Thoracic aorta (tissue), 2 donors: ENCODE measurements at places on chromosomes 1 and 21. TPM values are rescaled to one million over a fixed set of nuclear protein-coding genes. Genes with fewer than 3 reads are reported as not detected.

The NTMT2 gene
- not detected for total RNA-seq

DNA sequence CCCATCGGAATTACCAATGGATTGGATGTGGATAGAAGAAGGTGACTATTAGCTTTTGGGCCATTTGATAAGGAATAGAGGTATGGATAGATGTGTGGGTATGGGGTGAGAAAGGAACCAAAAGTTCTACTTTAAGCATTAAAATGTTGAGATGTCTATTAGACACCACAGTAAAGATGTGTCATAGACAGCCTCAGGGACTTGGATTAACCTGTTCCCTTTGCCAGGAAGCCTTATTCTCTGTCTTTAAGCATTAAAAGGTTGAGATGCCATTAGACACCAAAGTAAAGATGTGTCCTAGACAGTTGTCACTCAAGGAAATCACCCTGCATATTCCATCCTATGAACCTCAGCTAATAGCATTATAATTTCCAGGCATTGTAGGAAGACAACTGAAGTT, 11.0 kb upstream of the DENND1B start:
- no peak overlapping the region for H3K27ac ChIP-seq
- H3K4me3 ChIP-seq: no peak overlapping the region
- DNase-seq: no peak
- H3K4me1 ChIP-seq: no peaks in the 10 kb centered on the region

The MNDA gene
- 12.7 TPM for total RNA-seq

GRCh38 chr1:245901037-245901436, 606.0 kb downstream of the SMYD3 start:
- no peaks in the 10 kb centered on the region for H3K4me1 ChIP-seq
- H3K27ac ChIP-seq: no peak overlapping the region
- H3K4me3 ChIP-seq: no peak overlapping the region
- H3K36me3 ChIP-seq: no peaks in the 10 kb centered on the region

- H3K27me3 ChIP-seq: no peaks in the 10 kb centered on the region
- no peaks in the 10 kb centered on the region for H3K36me3 ChIP-seq
- no peak overlapping the region for H3K27ac ChIP-seq
- no peak for DNase-seq
Observed at GRCh38 chr1:118739501-118739900, 248.6 kb downstream of the TBX15 start.

DNA sequence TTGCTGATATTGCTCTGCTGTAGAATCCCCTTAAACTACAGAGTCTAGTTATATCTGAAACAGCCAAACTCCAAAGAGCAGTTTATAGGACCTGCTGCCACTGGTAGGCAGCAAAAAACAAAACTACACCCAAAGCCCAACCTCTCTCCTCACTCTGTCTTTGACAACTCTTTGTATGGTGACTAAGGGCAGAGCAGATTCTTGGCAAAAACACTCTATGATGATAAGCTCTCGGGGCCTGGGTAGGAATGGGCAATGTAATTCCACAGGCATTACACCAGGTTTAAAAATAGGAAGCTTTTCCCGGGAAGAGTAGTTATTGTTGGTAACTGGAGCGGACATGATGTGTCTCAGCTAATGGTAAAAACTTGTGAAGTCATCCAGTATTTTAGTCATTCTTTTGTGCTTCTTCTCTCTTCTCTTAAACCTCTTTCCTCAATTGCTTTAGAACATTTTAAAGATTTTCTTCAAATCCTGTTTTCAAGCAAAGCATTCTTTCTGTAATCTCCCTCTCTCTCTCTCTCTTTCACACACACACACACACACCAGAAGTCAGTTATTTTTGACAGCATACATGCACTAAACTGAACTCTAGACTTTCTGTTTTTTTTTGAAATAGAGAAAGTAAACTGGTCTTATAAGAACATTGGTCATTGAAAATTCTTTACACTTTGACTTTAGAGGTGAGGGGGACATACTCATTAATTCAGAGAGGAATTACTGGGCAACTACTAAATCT, 193.5 kb downstream of the PAPPA2 start:
- peak overlapping the region; percentile 96 for H3K27ac ChIP-seq
- no peaks in the 10 kb centered on the region for H3K27me3 ChIP-seq
- H3K36me3 ChIP-seq: no peaks in the 10 kb centered on the region
- peak overlapping the region; percentile 18 for H3K4me3 ChIP-seq
- DNase-seq: peak; percentile 37

The CFAP141 gene
- total RNA-seq: not detected

DNA sequence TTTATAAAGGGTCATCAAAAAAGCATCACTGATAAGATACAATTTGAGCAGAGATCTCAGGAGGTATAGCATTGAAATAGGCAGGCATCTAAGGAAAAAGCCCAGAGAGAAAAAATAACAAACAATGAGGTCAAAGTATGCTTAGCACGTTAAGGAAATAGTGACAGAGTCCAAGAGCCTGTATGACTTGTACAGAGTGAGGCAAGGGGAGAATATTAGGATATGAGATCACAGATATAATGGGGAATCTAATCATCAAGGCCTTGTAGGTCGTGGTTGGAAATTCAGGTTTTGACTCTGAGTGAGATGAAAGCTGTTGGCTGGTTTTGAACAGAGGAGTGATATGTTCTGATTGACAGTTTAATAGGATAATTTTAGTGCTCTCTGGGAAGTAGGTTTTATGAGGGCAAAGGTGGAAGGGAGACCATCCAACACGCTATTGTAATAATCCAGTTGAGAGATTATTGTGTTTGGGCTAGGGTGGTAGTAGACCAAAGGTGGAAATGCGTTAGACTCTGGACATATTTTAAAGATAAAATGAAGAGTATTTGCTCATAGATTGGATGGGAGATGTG, 644.6 kb upstream of the TMPRSS15 start:
- no peak for DNase-seq
- H3K27ac ChIP-seq: no peak overlapping the region
- no peaks in the 10 kb centered on the region for H3K4me1 ChIP-seq
- H3K4me3 ChIP-seq: no peak overlapping the region

The AKR7A3 gene
- total RNA-seq: 2.5 TPM

GRCh38 chr1:47231301-47232186, 481 bp downstream of the TAL1 start:
- H3K36me3 ChIP-seq: no peaks in the 10 kb centered on the region
- no peak for DNase-seq
- peaks cover 24% of the 10 kb centered on the region for H3K27me3 ChIP-seq
- peaks cover 9% of the 10 kb centered on the region for H3K4me1 ChIP-seq
- H3K27ac ChIP-seq: no peak overlapping the region

- H3K4me3 ChIP-seq: no peak overlapping the region
- no peak overlapping the region for H3K27ac ChIP-seq
- H3K4me1 ChIP-seq: no peaks in the 10 kb centered on the region
- H3K36me3 ChIP-seq: no peaks in the 10 kb centered on the region
Observed at GRCh38 chr1:219945795-219946194, 17.4 kb upstream of the SLC30A10 start.

DNA sequence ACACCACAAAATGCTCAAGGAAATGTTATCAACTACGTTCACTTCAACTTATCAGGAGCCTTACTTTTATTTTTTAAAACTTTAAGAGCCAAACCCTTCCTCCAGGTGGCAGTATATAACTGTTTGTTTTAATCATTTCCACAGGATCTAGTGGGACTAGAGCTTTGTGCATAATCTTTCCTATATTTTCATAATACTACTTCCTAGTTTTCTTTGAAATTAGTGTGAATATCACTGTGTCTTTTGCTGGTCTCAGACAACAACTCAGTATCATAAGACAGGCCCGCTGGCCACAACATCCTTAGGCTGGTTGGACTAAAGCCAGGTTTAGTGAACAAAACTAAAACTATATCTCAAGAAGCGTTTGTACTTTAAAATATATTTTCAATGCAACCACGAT, 145.5 kb downstream of the TIAM1 start:
- H3K4me1 ChIP-seq: no peaks in the 10 kb centered on the region
- H3K27me3 ChIP-seq: no peaks in the 10 kb centered on the region
- H3K4me3 ChIP-seq: no peak overlapping the region

GRCh38 chr21:42478504-42478903, 17.5 kb downstream of the RSPH1 start:
- no peaks in the 10 kb centered on the region for H3K36me3 ChIP-seq
- no peak for DNase-seq
- no peak overlapping the region for H3K27ac ChIP-seq
- no peak overlapping the region for H3K4me3 ChIP-seq
- H3K4me1 ChIP-seq: no peaks in the 10 kb centered on the region
- no peaks in the 10 kb centered on the region for H3K27me3 ChIP-seq

The KANK4 gene
- not detected for total RNA-seq

GRCh38 chr1:86988835-86989234, 74.4 kb downstream of the HS2ST1 start:
- H3K36me3 ChIP-seq: no peaks in the 10 kb centered on the region
- H3K27me3 ChIP-seq: no peaks in the 10 kb centered on the region
- H3K27ac ChIP-seq: no peak overlapping the region
- H3K4me3 ChIP-seq: no peak overlapping the region
- no peaks in the 10 kb centered on the region for H3K4me1 ChIP-seq

DNA sequence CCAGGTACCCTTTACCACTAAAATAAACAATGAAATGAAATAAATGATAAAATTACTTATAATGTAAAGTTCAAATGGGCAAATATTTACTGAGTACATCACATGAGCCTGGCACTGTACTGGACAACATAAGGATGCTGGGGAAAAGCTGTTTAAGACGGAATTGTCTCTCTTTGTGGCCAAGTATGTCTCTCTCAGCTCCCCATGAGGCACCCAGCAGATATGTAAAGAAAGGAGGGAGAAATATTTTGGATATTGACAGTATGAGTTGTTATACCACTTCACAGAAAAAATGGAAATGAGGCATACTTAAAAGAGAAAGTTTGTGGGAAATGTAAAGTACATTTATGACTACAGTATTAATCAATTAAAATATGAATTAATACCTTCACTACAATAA, 1.0 kb upstream of the TNFSF4 start:
- no peak overlapping the region for H3K27ac ChIP-seq
- H3K36me3 ChIP-seq: no peaks in the 10 kb centered on the region
- H3K4me3 ChIP-seq: no peak overlapping the region
- no peaks in the 10 kb centered on the region for H3K27me3 ChIP-seq
- peaks cover 19% of the 10 kb centered on the region for H3K4me1 ChIP-seq
- no peak for DNase-seq

GRCh38 chr21:38520511-38520910, 22.2 kb upstream of the ERG start:
- no peaks in the 10 kb centered on the region for H3K36me3 ChIP-seq
- peak overlapping the region; percentile 8 for H3K27ac ChIP-seq
- H3K27me3 ChIP-seq: no peaks in the 10 kb centered on the region
- H3K4me3 ChIP-seq: no peak overlapping the region
- peaks cover 55% of the 10 kb centered on the region for H3K4me1 ChIP-seq

- no peaks in the 10 kb centered on the region for H3K36me3 ChIP-seq
- DNase-seq: no peak
- H3K27ac ChIP-seq: no peak overlapping the region
- H3K27me3 ChIP-seq: no peaks in the 10 kb centered on the region
- no peaks in the 10 kb centered on the region for H3K4me1 ChIP-seq
- no peak overlapping the region for H3K4me3 ChIP-seq
Observed at GRCh38 chr1:162248854-162249535, 127.7 kb downstream of the SPATA46 start.

- no peak overlapping the region for H3K4me3 ChIP-seq
- H3K27me3 ChIP-seq: no peaks in the 10 kb centered on the region
- peaks cover 19% of the 10 kb centered on the region for H3K36me3 ChIP-seq
Observed at GRCh38 chr1:33302325-33302724, 18.6 kb downstream of the A3GALT2 start.

DNA sequence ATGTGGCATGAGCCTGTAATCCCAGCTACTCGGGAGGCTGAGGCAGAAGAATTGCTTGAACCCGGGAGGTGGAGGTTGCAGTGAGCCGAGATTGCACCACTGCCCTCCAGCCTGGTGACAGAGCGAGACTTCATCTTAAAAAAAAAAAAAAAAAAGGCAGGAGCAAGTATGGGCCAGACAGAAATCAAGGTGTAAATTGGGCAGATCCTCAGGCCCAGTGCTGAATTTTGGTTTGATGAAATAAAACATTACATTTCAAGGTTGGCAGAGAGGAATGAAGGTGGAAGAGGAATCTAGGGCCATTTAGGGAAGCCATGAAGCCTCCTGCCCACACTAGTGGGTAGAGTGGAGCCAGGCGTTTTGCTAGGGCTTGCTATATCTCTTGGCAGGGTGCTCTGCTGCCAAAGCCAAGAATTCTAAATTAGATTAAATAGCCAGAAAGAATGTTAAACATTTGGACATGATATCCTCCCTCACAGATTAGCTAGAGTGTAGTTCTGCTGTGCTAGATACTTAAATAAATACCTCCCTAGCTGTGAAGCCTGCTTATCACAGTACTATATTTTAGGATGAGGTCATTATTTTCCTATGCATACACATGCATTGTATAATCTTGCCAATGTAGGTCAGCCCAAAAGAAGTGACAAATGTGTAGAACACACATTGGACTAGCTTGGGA, 16.6 kb upstream of the LGALS8 start:
- no peak overlapping the region for H3K4me3 ChIP-seq
- no peak overlapping the region for H3K27ac ChIP-seq
- H3K4me1 ChIP-seq: peaks cover 28% of the 10 kb centered on the region
- H3K27me3 ChIP-seq: no peaks in the 10 kb centered on the region
- no peak for DNase-seq

DNA sequence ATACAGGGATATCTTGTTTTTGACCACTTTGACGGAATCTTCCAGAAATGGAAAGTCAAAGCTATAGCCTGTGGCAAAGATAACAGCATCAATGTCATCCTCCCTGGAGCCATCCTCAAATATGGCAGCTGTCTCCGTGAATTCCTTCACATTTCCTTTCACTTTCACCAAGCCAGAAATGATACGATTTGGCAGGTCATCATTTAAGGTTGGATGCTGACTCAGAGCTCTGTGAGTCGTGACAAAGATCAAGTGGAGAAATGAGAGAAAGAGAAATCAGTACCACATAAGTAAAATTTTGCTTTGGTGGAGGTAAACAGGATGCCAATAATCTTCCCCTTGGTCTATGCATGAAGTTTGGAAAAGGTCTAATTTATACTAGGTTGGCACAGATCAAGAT, 23.9 kb downstream of the FMO5 start:
- H3K4me3 ChIP-seq: no peak overlapping the region
- no peaks in the 10 kb centered on the region for H3K4me1 ChIP-seq
- H3K27ac ChIP-seq: no peak overlapping the region
- no peaks in the 10 kb centered on the region for H3K36me3 ChIP-seq

The ABCD3 gene
- total RNA-seq: 31.7 TPM

The PTGER3 gene
- 45.2 TPM for total RNA-seq

DNA sequence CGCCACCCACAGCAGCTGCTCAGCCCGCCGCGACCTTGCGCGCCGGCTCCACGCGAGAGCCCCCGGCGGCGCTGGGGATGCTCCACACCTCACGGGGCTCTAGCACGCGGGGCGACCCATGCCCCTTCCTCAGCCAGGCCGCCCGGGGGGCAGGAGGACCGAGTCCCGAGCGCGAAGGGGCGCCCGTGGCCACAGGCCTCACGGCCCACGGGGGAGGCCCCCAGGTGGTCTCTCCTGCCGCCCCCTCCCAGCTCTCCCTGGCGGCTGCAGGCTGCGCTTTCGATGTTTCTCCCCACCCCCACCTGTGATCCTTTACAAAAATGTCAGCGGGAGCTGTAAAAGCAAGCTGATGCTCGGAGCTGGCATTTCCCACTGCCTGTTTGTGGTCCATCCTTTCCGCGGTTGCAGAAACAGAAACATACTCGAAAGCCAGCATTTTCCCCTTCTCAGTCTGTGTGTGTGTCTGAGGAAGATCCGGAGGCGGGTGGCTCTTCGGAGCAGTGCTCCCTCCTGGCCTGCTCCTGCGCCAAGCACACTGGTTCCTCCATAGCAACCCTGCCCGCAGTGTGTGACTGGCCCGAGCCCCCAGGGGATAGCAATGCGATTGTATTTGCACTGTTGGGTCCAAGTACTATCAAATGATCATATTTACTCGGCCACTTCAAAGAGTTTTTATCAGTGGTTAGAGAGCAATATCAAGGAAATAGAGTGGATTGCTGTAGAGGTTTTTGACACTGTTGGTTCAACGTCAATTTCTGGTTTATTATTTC, 2.1 kb downstream of the KIF26B start:
- DNase-seq: no peak
- peaks cover 35% of the 10 kb centered on the region for H3K4me1 ChIP-seq
- H3K36me3 ChIP-seq: no peaks in the 10 kb centered on the region
